ENCODE measurements at places on chromosomes 13 and 19.

- no peak for DNase-seq
Measured at GRCh38 chr13:33775339-33776108, 42.4 kb upstream of the RFC3 start.

GRCh38 chr13:53642306-53642705 is 613.7 kb downstream of the OLFM4 start:
- DNase-seq, result no peak

GRCh38 chr19:55165952-55166529 is 372 bp downstream of the DNAAF3 start:
- peak; percentile 91 for DNase-seq

GRCh38 chr13:52833296-52833875 is 15.1 kb downstream of the PCDH8 start:
- DNase-seq, result no peak

- DNase-seq, result no peak
Measured at GRCh38 chr13:59658027-59658737, 505.5 kb downstream of the DIAPH3 start.

GRCh38 chr13:41976476-41976875 is 15.6 kb upstream of the VWA8 start:
- DNase-seq, result no peak

GRCh38 chr19:48724796-48725753 is 5.5 kb upstream of the MAMSTR start:
- peak; percentile 50 for DNase-seq

GRCh38 chr19:55358943-55359908 is 3.8 kb downstream of the GARIN5B start:
- DNase-seq, result no peak

GRCh38 chr19:54105796-54106195 is 3.1 kb downstream of the NDUFA3 start:
- no peak for DNase-seq

GRCh38 chr13:110950819-110951570 is 36.1 kb upstream of the ANKRD10 start:
- no peak for DNase-seq

DNA sequence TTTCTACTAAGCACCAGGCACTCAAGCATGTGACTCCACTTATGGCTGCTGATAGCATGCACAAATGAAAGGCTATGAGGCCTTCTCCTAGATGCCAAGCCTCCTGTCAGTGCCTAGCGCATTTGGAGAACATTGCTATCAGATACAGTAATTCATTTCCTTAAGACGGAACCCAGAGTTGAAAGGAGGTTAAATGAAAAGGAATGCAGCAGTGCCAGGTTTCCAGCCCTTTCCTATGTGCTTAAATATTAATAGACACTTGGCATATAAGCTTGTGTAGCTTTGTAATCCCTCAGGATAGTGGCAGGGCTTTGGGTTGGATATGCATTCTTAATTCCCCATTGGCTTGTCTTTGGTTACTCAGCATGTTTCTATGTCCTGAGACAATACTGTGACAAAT is 140.1 kb upstream of the FRY start:
- DNase-seq, result no peak

All from PC-3 (cell line).